ENCODE measurements at places on chromosomes 4 and X.

- DNase-seq: no peak
Measured at GRCh38 chrX:143580266-143580665, 55.6 kb downstream of the SLITRK4 start.

GRCh38 chr4:26124753-26125321 is 196.0 kb upstream of the RBPJ start:
- DNase-seq: no peak

GRCh38 chrX:3244203-3244743 is 102.2 kb downstream of the MXRA5 start:
- DNase-seq: no peak

DNA sequence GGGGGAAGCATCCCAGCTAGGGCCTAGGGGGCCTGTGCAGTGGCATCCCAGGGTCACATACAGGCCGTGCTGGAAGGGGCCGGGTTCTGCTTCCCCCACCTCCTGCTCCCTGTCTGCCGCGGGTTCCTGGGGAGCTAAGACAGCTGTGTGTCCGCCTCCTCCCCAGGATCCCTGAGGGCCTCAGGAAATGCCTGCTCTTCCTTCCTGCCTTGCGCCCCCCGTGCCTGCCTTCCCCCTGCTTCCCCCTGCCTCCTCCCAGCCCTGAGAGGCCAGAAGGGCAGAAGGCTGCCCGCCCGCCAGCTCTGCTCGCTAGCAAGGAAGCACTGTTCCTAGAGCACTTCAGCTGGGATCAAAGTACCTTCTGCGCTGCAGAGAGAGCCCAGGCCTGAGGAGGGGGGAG is 2.9 kb upstream of the BGN start:
- DNase-seq: no peak

DNA sequence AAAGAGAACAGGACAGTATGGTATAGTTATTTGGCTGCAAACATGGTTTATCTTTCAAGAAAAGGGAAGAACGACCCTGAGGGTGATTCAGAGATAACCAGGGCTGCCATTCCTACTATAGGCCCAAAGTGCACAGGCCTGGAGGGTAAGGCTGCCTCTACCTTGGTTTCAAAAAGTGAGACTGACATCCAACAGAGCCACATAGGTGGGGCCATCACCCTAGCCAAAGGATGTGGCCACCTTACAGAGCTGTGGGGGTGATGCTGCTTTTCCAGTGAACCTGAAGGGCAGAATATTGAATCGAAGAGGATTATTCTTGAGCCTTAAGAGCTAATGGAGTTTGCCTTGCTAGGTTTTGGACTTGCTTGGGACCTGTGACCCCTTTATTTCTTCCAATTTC is 15.7 kb downstream of the SH2D1A start:
- no peak for DNase-seq

GRCh38 chrX:107632346-107632745 is 4.0 kb downstream of the PRPS1 start:
- no peak for DNase-seq

GRCh38 chr4:125231661-125232060 is 83.1 kb upstream of the FAT4 start:
- no peak for DNase-seq

GRCh38 chr4:17285747-17286146 is 226.1 kb downstream of the QDPR start:
- DNase-seq: no peak

- no peak for DNase-seq
Measured at GRCh38 chr4:72112514-72113156, 80.8 kb downstream of the NPFFR2 start.

DNA sequence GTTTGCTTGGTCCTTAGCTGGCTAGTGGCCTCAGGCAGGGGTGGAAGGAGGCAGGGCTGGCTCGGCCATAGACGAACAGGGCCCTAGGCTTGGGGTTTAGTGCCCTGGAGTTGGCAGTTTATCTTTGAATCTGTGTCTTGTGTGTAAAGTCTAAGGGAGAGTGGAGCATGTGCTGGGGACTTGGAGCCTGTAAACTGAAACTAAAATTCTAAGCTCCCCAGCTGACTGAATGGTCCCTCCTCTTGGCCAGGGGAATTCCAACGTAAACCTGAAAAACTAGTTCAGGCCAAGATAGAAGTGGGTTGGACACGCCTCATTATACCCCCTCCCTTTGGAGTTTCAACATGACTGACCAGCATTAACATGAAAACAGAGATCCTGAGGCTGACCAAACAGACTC is 46.1 kb upstream of the GPR78 start:
- no peak for DNase-seq

- DNase-seq: no peak
Measured at GRCh38 chr4:71288875-71289274, 49.9 kb upstream of the SLC4A4 start.

DNA sequence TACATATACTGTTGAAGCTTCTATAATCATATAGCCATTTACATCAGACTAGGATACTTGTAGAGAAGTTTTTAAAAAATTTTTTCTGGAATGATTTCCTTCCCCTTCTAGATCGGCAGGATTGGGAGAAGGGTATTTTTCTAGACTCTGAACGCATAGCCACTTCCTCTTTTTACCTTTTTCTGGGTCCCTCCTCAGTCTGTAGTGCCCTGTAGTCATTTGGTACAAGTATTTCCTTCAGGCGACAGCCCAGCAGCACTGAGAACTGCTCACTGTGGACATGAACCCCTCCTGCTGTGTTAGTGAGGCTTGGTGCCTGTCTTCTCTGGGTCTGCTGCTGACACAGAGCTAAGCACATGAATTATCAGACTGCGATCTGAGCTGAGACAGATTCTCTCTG is 255.4 kb downstream of the ARHGAP10 start:
- no peak for DNase-seq

DNA sequence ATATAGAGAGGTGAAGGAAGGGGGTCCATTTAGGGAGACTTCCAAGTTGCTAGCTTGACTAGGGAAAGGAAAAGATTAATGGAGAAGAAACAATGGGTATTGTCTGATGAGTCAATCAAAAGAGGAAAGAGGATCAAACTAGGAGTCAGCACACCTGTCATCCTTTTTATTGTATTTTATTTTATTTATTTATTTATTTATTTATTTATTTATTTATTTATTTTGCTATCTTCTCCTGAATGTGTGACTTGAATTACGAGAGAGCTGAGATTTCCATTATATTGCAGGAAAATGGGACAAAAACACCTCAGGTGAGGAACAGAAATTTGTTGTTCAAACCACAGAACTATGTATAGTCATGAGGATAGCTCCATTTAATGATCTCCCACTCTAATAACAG is 58.9 kb downstream of the NUDT11 start:
- DNase-seq: no peak

- no peak for DNase-seq
Measured at GRCh38 chr4:32290102-32290501, 1569.9 kb downstream of the PCDH7 start.

DNA sequence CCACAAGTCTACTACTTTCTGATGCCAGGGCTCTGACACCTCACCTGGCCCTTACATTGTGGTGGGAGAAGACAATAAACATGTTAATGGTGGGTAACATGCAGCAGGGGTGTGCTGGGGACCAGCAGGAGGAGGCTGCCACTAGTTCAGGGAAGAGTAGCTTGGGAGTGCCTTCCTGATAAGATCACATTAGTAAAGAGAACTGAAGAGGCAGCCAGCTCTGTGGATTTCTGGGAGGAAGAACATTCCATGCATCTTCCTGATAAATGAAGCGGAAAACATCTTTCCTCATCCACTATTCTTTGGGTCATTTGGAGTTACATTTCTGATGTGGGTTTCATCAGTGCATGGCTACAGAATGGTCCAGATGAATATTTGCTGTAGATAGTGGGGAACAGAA is 9.0 kb downstream of the RNF150 start:
- no peak for DNase-seq

- DNase-seq: no peak
Measured at GRCh38 chr4:95093936-95094929, 336.5 kb downstream of the BMPR1B start.

DNA sequence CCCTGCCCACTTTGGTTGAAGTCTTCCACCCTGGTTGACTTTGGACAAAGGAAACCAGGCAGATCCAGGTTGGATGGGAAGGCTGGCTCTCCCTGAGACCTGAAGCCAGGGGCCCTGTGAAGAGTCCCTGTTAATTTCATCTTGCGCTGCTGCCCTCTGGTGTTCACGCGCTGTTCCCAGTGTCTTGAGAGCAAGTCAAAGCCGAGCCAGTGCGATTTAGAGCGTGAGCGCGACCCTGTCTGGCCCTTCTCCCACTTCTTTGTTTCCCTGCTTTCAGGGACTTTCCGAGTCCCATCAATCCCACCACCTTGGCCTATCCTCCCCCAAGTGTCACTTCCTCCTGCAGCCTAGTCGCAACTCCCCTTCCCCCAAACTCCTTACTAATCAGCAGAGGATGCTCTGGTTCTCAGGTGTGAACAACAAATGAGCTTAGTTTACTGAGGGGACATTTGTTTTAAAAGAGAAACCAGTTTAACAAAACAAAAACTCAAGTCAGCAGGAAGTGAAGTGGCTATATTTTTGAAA is 25.8 kb upstream of the CHRNA9 start:
- DNase-seq: no peak

GRCh38 chrX:148611993-148612392 is 111.6 kb downstream of the AFF2 start:
- no peak for DNase-seq

GRCh38 chr4:7596918-7597606 is 162.3 kb upstream of the PSAPL1 start:
- DNase-seq: no peak

DNA sequence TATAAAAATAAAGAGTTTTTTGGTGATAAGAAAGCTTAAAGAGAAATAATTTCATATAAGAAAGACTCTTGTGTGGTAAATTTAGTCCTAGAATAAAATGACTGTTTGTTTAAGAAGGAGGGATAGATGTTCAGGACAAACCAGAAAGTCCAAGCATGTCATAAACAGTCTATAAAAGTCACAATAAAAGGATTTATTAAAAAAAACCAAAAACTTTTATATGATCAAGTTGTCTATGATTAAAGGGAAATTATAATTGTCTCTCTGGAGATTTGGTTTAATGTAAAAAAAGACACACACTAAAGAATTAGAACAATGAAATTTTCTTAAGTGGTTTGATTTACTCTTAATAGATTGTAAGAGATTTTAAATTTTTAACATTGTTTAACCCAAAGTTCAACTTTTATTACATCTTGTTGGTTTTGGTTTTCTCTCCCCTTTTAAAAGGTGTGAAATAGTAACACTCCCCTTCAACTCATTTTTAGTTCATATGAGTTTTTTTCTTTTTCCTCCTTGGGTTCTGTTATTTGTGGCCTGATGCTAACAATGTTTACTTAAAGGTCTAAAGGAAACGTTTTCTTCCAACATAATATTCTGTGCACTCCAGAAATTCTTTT is 89.7 kb downstream of the PDHA2 start:
- DNase-seq: no peak

GRCh38 chr4:15569746-15570145 is 85.4 kb downstream of the FBXL5 start:
- no peak for DNase-seq
